RWPE1 (cell line): ENCODE measurements at places on chromosomes 12 and 14.

GRCh38 chr12:98698603-98699463 is 53.7 kb downstream of the APAF1 start:
- DNase-seq: peak; percentile 57

- peak; percentile 92 for DNase-seq
Measured at GRCh38 chr14:31263485-31264133, 56.0 kb upstream of the HECTD1 start.

DNA sequence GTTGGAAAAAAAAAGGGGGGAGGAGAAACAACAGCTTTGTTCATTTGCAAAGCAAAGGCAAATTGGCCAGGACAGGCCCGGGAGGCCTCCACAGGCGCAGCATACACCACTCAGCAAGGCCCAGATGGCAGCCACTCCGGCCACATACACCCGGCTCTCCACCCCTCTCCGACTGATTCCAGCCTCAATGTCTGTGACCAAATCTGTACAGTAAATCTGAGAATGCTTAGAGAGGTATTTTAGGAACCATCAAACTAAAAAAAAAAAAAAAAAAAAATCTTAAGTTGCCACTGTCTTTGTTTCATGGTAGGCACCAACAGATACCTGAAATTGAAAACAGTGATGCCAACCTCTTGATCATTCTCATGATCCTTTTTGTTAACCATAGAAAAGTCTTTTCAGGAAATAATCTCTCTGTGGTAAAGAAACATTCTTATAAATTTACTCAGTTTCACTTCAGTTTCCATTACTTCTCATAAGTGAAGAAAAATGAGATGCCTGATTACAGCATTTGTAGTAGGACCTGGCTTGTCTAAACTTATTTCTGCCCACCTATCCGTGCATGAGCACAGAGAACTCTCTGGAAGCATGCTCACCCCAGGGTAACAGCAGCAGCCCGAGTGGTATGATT is 20.2 kb downstream of the VPS37B start:
- no peak for DNase-seq

- no peak for DNase-seq
Measured at GRCh38 chr14:93019970-93020369, 95.8 kb downstream of the ITPK1 start.

- no peak for DNase-seq
Measured at GRCh38 chr14:50616275-50616674, 51.8 kb downstream of the SAV1 start.

DNA sequence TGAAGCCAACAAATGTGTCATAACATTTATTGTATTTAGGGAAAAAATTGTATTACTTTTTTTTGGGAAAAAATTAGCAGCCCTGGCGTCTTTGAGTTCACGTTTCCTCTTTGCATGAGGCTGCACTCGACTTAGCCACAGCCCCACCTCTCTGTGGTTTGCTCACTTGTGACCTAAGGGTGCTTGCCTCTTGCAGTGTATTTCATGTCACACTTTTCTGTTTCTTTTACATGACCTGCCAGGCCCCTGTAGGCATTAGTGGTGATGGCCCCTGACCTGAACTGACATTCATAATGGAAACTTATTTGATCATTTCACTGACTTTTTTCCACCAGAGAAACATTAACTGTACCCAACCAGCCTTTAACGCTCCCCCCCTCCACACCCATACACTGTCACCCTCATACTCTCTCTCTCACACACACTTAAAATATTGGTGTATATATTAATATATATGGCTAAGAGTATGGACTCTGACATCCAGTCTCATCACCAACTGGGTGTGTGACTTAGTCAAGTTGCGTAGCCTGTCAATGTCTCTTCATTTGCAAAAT is 122.9 kb downstream of the PRKCH start:
- no peak for DNase-seq

GRCh38 chr12:12039897-12040296 is 30.8 kb upstream of the BCL2L14 start:
- no peak for DNase-seq
